Stimulated activated CD4-positive, alpha-beta T cell treated with anti-CD3 and anti-CD28 coated beads, Interleukin-2, amount 100 ng/mL, for 4 hours (primary cell): ENCODE measurements at places on chromosomes 16 and 17.

DNA sequence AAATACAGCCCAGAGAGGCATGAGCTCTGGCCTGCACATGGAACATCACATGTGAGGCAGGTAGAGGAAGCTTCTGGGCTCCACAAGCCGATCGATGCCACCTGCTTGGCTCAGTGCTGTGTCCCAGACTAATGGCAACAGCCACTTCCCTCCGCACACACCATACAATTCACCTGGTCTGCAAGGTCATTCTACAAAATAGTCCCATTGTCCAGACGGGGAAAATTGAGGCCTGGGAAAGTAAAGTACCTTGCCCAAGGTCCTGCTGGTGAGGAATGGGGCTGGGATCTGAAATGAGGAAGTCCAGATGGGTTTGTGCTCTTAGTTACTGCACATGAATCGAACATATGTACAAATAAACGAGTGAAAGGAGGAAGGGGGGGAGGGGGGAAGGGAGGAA lies 88.0 kb downstream of the LITAF start:
- DNase-seq, result no peak

DNA sequence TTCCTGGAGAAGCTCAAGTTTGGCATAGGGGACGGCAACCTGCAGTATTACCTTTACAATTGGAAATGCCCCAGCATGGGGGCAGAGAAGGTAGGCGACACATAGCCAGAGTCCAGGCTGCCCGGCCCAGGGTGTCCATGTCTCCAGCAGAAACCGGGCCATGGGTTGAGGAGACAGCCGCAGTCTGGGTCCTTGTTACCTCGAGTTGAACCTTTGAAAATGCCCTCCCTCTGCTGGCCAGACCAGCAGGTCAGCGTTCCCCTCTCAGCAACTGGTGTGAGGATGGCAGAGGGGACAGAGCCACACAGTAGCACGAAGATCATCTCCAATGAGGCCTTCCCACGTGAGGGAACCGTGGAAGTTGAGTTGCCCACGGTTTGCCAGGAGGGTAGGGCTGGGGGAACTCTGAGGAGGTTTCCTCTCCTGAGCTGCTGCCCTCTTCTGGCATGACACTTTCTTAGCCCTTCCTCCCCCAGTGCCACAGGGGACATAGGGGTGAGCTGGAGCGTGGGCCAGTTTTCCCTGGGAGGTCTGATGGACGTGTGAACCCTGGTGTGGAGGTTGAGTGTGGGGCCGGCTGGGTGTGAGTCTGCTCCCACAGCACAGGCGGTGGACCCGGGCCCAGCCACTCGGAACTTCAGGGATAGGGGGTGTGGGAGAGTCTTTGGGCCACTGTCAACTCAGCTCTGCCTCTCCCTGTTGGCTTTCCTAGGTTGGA lies 27.2 kb downstream of the PLCD3 start:
- no peak for DNase-seq

GRCh38 chr17:57881143-57881542 lies 31.3 kb upstream of the MRPS23 start:
- DNase-seq, result no peak

GRCh38 chr17:4901108-4901647 lies 1.7 kb downstream of the CHRNE start:
- no peak for DNase-seq

DNA sequence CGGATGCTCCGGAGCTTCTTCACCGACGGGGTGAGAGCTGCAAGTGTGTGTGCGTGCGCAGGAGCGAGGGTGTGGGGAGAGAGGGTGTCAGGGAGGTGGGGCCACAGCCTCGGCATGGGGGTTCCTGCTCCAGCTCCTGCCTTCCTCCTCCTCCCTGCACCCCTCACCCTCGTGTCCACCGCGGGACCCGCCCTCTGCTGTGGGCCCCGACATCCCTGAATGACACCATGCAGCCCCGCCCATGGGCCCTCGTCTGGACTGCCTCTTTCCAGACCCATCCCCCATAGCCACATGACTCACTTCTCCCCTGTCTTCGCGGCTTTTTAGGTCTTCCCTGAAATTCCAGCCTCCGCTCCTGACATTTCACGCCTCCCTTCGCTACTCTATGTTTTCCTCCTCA lies 41.6 kb downstream of the ARHGAP23 start:
- DNase-seq, result no peak

DNA sequence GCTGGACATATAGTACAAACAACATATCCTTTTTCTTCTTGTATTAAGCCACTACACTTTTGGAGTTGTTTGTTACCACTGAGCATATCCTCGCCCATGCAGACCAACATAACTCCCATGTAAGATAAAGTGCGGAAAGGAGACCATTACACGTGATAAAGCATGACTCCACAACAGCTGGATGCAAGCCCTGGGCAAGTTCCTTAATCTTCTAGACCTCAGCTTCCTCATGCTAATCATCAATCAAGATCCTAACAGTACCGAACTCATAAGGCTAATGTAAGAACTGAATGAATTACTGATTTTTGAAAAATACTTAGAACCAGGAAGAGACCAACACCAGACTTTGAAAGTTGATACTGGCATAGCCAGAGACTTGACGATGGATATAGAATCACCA lies 47.0 kb upstream of the GSG1L start:
- DNase-seq, result no peak
